ENCODE measurements at places on chromosomes 6 and 20. TPM values are rescaled to one million over a fixed set of nuclear protein-coding genes. Genes with fewer than 3 reads are reported as not detected.

GMEB2 gene
- 7.0 TPM for total RNA-seq

GJA10 gene
- 0.56 TPM for total RNA-seq

NRSN1 gene
- 5.2 TPM for total RNA-seq

CD40 gene
- 0.43 TPM for total RNA-seq

NT5E gene
- total RNA-seq, result 0.67 TPM
